Chondrocyte (in vitro differentiated cells): ENCODE measurements at places on chromosomes 4 and X. TPM values are rescaled to one million over a fixed set of nuclear protein-coding genes. Genes with fewer than 3 reads are reported as not detected.

The ZDHHC15 gene
- total RNA-seq: 0.13 to 0.51 TPM (median 0.15 TPM) in 3 replicates

The NDNF gene
- 0.22 to 0.54 TPM (median 0.35 TPM) in 3 replicates for total RNA-seq

The EXOSC9 gene
- total RNA-seq: 15.8 to 28.7 TPM (median 16.3 TPM) in 3 replicates

The CABS1 gene
- not detected in 3 replicates for total RNA-seq

The AMER1 gene
- total RNA-seq: 4.6 to 5.4 TPM (median 4.7 TPM) in 3 replicates

The MMRN1 gene
- not detected in 3 replicates for total RNA-seq

The GDPD2 gene
- total RNA-seq: not detected in 3 replicates

The CXorf49 gene
- total RNA-seq: not detected in 3 replicates

The MSX1 gene
- 4.4 to 4.8 TPM (median 4.4 TPM) in 3 replicates for total RNA-seq

The ADGRG2 gene
- total RNA-seq: 0.15 to 0.24 TPM (median 0.21 TPM) in 3 replicates

The SPOCK3 gene
- total RNA-seq: not detected in 3 replicates

The TMSB15C gene
- total RNA-seq: 3.4 to 4.5 TPM (median 4.3 TPM) in 3 replicates

The OTC gene
- total RNA-seq: not detected in 3 replicates

The FAM13A gene
- total RNA-seq: 10.5 to 17.6 TPM (median 10.5 TPM) in 3 replicates

The CXCL1 gene
- total RNA-seq: 0.72 to 1.0 TPM (median 0.74 TPM) in 3 replicates

The GAGE12E gene
- not detected in 3 replicates for total RNA-seq

The CSAG2 gene
- total RNA-seq: not detected in 3 replicates

The TEX13D gene
- total RNA-seq: not detected in 3 replicates

The MAGEA1 gene
- not detected in 3 replicates for total RNA-seq

The CXCL11 gene
- total RNA-seq: not detected in 3 replicates

The GJB1 gene
- total RNA-seq: not detected in 3 replicates

The MTMR1 gene
- total RNA-seq: 20.9 to 23.6 TPM (median 21.3 TPM) in 3 replicates

The FAM236B gene
- not detected in 3 replicates for total RNA-seq

The NFXL1 gene
- 10.7 to 22.5 TPM (median 11.9 TPM) in 3 replicates for total RNA-seq

The OPRPN gene
- not detected in 3 replicates for total RNA-seq

The BEX4 gene
- 40.2 to 46.1 TPM (median 45.3 TPM) in 3 replicates for total RNA-seq

The DMRTC1 gene
- not detected in 3 replicates for total RNA-seq

The RAB9B gene
- total RNA-seq: 2.6 to 4.1 TPM (median 2.7 TPM) in 3 replicates

The SOX3 gene
- not detected in 3 replicates for total RNA-seq

The VCX2 gene
- total RNA-seq: not detected in 3 replicates

The SLITRK2 gene
- total RNA-seq: not detected in 3 replicates

The RAI2 gene
- total RNA-seq: 0.85 to 0.97 TPM (median 0.87 TPM) in 3 replicates

The MFAP3L gene
- total RNA-seq: 6.8 to 19.4 TPM (median 13.1 TPM) in 3 replicates

The ADGRL3 gene
- 10.0 to 19.6 TPM (median 11.6 TPM) in 3 replicates for total RNA-seq

The KDR gene
- total RNA-seq: 0.67 to 8.6 TPM (median 0.77 TPM) in 3 replicates

The FAAH2 gene
- total RNA-seq: 0.31 to 1.2 TPM (median 0.50 TPM) in 3 replicates

The IL2 gene
- not detected in 3 replicates for total RNA-seq

The C4orf51 gene
- total RNA-seq: not detected in 3 replicates

The SPANXN1 gene
- total RNA-seq: not detected in 3 replicates

The ELOVL6 gene
- 11.0 to 16.0 TPM (median 12.8 TPM) in 3 replicates for total RNA-seq

The AMTN gene
- not detected in 3 replicates for total RNA-seq

The MANBA gene
- 34.9 to 38.5 TPM (median 36.9 TPM) in 3 replicates for total RNA-seq

The CCSER1 gene
- total RNA-seq: 0.24 TPM in 1 of 3 replicates, not detected in the others
